ENCODE measurements at places on chromosomes 12 and 14.

GRCh38 chr14:104522926-104523545 is 56.5 kb upstream of the C14orf180 start:
- no peak for DNase-seq

DNA sequence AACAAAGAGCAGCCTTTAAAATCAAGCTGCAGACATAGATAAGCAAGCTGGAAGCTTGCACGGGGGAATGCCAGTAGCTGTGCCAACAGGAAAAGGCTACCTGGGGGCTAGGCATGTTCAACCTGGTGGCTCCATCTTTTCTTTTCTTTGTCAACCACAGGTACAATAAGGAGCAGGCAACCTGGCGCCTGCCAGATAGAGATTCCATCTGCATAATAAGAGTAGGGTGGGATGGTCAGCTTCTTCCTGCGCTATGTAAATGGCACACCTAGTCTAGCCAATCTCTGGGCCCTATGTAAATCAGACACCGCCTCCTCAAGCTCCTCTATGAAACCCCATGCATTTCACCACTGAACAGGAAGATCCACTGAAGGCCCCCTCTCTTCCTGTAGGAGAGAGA is 87.4 kb upstream of the PKP2 start:
- no peak for DNase-seq

- no peak for DNase-seq
Measured at GRCh38 chr12:93323625-93324329, 53.9 kb upstream of the NUDT4 start.

DNA sequence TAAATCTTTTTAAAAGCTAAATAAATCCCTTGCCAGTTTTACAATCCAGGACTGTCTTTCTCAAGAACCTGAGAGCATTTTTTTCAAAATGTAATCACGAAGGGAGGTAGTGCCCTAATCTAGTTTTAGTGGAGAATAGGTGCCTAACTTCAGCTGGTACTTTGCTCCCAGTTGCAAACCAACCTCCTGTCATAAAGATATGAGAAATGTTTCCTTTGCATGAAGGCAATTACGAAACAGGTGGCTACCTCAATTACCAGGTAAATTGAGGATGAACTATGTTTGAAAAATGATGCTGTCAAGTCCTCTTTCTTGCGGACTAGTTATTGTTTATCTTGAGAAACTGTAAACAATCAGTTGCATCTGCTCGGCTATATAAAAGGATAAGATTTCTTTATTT is 437.9 kb downstream of the DAD1 start:
- no peak for DNase-seq

DNA sequence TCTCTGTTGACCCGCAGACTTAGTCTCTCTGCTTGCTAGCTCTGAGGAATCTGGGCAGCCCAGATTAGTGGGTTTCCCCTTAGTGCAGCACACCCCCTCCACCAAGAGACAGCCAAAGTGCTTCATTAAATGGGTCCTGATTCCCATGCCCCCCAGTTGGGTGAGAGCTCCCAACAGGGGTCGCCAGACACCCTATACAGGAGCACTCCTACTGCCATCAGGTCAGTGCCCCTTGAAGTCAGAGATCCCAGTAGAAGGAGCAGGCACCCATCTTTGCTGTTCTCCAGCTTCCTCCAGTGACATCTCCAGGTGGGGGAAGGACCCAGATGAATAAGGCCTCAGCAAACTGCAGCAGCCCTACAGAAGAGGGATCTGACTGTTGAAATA is 36.7 kb upstream of the C14orf132 start:
- DNase-seq = no peak

- no peak for DNase-seq
Measured at GRCh38 chr14:56488306-56488705, 91.3 kb upstream of the TMEM260 start.

DNA sequence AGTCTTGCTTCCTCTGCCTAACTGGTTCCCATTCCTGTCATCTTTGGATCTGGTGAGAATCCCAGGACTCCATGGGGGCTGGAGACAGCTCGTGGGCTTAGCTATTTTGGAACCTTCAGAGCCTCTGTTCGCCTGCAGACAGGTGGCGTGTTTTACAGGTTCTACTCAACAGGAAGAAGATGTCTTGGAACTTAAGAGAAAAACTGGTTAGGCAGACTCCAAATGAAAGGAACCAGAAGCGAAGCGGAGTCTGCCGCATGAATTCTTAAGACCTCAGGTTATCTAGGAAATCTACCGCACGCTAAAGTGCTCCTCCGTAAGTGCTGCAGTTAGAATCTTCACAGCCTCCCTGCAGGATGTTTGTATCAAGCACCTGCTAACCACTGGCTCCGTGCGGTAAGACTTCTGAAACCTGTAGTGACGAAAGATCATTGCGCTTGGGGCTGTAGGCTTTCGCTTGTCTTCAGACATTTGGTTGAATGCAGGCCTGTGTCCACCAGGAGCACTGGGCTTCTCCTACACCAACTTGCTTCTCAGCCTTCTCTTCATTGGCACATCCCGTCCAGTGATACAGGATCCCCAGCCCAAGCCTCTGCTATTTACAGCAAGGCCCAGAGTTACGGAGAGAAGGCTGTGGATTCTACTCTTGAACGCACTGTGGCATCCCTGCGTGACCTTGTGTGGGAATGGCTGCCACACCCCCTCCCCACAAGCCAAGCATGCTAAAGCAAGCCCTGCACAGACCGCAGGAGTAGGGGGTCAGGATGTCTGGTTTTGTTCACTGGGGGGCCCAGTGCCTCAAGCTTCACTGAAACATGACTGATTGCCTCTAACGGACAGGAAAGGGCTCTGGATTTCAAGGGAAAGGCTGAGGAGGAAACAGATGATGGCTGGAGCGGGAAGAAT is 35.0 kb downstream of the ACADS start:
- DNase-seq = no peak

GRCh38 chr12:88325076-88325815 is 183.1 kb downstream of the TMTC3 start:
- no peak for DNase-seq

DNA sequence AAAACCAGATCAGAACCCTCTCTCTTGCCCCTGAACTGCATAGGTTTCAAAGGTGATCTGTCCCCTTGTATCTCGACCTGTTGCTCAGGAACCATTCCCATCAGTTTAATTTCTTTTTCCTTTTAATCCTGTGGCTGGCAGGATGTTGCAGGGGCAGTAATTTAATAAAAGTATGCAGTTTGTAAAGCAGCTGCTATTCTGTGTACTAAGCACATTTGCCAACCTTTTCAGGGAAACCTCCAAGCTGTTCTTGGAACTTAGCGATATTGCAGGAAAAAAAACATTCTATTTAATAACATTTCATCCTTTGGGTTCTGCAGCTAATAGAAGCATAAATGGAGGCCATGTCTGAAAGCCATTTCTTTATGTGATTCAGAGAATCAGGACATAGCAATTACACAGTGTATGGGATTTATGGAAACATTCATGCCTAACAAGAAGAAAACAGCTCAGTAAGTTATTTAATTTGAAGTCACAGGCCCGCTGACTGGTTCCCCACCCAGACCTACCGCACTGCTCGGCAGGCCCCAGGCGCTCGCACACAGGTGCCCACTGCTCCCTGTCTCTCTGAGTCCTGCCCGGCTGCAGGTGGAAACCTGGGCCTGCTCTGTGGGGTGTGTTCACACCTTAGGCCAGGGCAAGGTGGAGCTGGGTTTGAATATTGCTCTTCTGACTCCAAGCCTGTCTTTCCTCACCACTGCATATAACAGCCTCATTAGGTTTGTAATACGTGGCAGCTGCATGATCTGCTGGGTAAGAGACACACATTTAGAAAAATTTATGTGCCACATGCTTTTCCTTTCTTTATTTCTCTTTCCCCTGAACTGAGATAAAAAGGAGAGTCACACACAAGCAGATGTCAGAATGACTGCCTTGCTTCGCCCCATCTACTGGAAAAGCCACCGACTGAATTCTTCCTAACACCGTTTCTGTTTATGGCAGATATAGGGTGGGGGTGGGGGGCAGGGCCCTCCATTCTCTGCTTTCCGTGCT is 119.7 kb downstream of the SLC25A47 start:
- no peak for DNase-seq

DNA sequence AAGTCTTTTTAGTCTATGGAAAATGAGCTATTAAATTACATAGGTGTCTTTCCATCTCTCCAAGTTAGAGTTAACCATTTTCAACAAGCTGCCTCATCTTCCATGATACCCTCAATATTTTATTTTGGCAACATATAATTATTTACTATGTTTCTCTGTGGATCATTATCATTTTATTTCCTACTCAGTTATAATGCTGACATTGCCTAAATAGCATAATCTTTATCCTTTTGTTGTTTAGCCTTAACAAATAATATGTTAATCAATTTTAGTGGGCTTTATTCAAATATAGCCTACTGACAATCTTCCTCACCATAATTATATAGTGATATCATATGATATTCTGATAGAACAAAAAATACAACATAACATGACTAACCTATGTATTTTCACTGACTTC is 1044.8 kb upstream of the FOXG1 start:
- no peak for DNase-seq

GRCh38 chr12:2348482-2348852 is 295.7 kb downstream of the CACNA1C start:
- DNase-seq = no peak

DNA sequence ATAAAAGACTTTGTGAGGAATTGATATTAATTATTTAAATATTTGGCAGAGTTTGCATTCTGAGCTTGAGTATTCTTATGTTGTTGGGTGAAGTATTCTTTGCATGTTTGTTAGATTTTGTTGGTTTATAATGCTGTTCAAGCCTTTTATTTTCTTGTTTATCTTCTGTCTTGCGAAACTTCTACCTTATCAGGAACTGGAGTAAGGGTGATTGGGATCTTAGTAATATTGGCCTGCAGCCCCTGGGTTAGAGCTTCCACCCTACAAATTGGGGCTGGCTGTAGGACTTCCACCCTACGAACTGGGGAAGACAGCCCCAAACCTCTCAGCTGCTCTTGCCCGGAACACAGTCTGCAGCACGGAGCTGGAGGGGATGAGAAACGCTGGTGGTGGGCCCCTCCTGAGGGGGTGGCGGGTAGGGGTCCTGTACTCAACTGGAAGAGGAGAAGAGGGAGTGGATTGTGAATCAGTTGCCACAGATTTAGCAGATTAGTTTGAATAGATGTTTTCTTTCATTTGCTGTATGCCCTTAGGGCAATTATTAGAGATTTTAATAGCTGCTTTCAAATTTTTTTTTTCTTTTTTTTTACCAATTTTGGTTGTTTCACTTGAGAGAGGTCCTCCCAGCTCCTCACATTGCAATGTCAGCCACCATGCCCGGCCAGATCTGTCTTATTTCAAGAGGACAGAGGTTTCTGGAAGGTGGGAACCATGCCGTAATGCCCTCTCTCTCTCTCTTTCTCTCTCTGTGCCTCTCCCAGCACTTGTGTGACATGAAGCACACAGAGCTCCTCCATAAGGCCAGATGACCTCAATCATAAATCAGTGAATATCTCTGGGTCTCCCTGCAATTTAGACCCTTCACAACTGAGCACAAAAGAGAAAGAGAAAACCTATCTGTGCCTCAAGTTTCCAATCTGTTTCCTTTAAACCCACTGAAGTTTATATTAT is 123.4 kb downstream of the DICER1 start:
- no peak for DNase-seq

DNA sequence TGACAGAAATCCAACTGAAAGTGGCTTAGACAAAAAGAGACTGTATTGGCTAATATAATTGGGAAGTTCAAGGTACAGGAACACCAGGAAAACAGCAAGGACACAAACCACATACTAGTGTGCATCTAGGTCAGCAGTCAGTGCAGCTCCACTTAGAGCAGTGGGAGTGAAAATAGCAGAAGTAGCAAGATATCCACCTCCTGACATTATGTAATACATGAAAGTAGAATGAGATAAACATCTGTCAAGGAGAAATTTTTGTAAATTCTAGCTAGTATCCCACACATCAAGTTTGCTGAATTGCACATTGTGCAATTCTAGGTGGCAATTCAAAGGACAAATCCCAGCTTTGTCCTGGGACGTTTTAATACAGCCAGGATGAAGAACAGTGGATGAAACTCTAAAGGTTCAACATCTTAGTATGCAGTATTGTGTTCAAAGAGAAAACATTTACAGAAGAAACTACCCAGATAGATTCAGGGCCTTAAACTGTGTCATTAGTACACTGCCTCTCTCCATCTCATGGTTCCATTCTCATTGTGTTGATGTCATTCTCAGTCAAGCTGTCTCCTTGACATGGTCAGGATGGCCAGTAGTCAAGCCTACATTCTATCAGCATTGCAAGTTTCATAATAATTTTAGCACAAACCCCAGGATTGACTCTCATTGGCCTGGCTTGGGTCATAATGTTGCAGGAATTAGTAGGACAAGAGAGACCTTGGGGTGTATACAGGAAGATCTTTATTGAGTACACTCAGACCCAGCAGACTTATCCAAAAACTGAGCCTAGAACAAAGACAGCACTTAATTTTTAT is 56.8 kb downstream of the SDR9C7 start:
- DNase-seq = no peak

DNA sequence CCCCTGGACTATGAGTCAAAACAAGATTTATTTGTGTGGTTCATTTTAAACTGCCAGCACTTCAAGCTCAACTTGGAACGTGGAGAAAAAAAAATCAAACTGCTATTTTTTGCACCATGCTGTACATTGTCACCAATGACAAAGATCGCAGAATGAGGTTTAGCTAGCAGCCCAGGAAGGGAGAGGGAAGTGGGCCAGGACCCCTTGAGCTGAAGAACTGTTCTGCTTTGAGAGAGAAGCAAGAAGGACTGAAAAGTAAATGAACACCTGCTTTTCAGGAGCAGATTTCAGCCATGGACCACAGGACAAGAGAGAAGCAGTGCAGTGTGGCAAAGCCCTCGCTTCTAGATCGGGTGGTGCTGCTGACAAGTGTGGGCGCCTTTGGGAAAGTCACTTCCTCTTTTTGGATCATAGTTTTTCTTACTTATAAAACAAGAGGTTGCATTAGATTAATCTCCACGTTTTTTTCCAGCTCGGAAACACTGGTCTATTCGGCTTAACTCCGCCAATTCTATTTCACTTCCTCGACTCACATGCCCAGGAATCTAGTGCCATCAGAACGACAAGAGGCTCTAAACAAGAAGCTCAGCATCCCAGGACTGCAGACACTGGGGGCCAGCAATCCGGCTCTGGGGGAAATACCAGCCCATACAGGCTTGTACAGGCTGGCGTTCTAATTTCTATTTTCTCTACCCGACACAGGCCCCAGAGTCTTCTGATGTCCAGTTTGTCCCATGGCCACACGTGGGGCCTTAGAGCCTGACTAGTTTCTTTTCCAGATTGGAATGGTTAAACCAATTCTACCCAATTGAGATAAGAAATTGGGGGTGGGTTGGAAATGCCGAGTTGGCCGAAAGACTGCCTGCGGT is 129.9 kb downstream of the CRACR2A start:
- no peak for DNase-seq

DNA sequence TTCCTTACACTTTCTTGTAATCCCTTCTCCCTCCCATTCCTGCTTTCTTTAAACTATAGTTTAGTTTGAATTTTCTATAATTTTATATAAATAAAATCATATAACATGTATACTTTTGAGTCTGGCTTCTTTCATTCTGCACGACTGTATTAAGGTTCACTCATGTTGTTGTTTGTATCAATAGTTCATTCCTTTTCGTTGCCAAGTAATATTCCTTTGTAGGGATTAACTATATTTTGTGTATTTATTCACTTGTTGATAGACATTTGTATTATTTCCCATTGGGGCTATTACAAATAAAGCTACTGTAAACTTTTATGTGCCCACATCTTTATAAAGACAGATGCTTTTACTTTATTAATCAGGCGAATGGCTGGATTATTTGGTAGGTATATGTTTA is 39.4 kb upstream of the TBC1D15 start:
- DNase-seq = no peak

GRCh38 chr12:14773685-14774073 is 29.6 kb downstream of the WBP11 start:
- no peak for DNase-seq

GRCh38 chr12:55659486-55660385 is 23.0 kb downstream of the OR10P1 start:
- peak; percentile 15 for DNase-seq

GRCh38 chr12:16553457-16553856 is 52.5 kb downstream of the LMO3 start:
- DNase-seq = no peak

All from NCI-H446 treated with DMSO at 0.1 percent for 48 hours (cell line).